ENCODE measurements at places on chromosomes 7 and 10.
A peak's percentile ranks its signal among the peaks of the same experiment; 100 is the strongest.

- no peak for DNase-seq
These were observed 52.2 kb downstream of the PDGFA start for GRCh38 chr7:467393-467828.

DNA sequence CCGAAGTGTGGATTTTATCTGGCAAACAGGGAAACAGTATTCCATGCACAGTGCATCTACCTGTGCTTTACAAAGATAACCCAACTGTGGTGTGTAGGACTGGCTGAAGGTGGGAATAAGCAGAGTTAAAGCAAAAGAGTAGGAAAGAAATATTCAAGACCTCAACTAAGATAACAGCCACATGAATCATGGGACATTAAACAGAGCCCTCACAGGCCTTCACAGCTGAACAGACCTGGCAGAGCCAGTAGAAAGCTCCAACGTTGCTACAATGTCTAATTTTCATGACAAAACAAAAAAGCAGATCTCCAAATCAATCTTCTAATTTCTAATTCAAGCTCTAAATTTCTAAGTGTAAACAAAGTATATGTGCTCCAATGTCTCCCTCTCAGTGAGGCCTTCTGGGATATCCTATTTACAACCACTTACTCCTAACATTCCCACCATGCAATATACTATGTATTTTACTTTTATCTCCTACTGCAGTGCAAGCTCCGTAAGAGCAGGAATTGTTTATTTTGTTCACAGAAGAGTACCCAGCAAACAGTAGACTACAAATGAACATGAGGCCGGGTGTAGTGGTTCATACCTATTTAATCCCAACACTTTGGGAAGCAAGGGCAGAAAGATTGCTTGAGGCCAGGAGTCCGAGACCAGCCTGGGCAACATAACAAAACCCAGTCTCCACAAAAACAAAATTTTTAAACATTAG is 63.5 kb downstream of the UBE2H start:
- DNase-seq = no peak

DNA sequence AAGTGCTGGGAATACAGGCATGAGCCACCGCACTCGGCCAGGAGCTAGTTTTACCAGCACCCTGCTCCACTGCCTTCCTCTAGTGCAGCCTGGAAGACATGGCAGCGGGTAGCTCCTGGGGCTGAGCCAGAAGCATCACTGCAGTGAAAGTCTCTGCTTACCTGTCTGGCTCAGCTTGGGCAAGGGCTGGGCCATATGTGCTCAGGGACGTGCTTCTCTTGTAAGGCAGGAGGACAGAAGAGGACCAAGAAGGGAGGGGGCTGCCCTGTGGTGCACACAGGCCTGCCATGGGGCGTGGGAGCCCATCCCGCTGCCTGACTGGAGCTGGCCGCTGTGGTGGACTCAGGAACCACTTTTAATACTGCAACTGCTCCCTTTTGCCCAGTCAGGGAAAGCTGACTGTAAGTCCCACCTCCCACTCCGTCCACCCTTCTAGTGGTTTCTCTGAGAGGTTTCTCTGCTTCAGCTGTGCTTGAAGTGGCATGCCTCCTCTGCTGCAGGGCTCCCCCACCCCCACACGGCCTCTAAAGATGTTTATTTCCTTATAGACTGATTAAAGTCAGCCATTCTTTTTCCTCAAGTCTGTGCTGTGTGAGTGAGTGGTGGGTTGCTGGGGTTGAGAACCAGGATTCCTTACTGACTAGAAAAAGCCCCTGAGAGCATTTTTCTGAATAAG is 25.3 kb upstream of the C10orf95 start:
- no peak for DNase-seq

- peak; percentile 27 for DNase-seq
These were observed 72.0 kb downstream of the DGKI start for GRCh38 chr7:137774793-137775201.

DNA sequence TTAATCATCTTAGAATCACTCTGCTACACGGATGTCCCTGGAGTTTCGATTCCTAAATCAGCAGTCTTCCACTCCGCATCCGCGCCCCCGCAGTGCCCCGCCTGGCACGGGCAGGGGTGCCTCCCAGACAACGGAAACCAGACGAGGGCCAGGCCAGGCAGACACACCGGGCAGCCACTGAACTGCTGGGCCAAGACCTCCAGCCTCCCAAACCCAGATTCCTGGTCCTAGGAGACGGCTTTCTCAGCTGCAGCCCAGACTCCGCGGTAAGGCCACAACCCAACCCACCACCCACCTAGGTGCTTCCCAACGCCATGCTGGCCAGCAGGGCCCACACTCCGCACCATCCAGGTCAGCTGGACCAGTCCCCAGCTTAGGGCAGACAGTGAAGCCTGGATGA is 33.2 kb downstream of the MAD1L1 start:
- DNase-seq = no peak

DNA sequence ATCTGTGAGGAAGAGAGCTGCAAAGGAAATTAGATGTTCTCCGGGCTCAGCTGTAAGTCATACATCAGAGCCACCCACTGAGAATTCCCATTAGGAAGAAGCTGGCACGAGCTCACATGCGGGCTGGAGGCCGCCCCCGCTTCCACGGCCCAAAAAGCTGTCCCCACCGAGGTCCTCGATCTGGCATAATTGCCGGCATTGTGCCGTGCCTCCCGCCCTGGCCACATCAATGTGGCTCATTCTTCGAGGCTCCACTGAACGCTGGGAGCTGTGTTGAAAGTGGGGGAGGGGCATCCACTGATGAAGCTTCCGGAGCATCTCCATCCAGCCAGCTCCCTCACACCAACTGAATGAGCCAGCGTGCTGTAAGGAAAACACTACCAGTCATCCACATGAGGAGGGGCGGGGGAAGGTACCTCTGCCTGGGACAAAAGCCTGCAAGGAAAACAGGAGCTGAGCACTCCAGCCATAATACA is 173.1 kb downstream of the PTPRN2 start:
- DNase-seq = peak; percentile 9

GRCh38 chr10:43380610-43381222 is 9.3 kb downstream of the FXYD4 start:
- peak; percentile 80 for DNase-seq

- no peak for DNase-seq
These were observed 134.3 kb upstream of the TNRC18 start for GRCh38 chr7:5557920-5558401.

DNA sequence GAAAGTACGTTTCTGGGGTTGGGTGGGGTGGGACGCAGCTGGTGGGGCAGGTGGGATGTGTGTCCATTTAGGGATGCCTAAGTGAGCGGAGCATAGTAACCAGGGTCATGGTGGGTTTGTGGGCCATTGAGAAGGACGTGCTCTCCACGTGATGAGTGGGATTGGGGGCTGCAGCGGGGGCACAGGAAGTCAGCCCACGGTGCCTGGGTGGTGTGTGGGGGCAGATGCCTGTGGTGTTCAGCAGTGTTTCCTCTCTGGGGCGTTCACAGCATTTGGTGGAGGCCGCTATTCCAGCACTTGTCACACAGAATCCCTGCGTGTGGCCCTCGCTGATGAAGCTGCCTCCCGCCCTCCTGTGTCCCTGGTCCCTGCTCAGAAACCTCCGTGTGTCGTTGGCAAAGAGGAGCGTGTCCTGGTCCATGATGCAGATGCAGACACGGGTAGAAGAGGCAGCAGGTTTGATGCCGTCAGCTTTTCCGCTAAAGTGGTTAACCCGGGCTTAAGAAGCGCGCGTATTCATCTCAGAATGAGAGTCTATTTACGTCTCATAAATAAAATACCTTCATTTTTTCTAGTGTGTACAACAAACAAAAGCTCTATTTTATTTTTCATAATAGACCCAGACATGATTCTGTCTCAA is 274.2 kb downstream of the ADARB2 start:
- DNase-seq = no peak

DNA sequence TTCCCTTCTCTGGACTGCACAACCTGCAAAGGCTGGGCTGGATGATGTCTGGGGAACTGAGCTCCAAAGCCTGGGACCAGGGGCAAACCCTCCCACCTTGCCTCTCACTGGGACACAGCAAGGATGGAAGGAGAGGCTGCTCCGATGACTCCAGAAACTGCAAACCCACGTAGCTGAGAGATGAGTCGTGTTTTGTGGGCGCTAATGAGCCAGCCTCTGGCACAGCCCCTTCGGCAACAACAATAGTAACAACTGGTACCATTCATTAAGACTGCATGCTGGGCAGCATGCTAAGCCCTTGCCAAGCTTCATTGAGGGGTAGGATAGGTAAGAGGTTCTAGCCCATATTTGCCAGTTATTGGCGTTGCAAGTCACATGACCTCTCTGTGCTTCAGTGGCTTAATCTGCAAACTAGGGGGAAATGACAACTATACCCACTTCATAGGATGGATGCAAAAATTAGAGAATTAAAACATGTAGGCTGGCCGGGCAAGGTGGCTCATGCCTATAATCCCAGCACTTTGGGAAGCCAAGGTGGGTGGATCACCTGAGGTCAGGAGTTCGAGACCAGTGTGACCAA is 145.9 kb downstream of the SH3PXD2A start:
- peak; percentile 57 for DNase-seq

DNA sequence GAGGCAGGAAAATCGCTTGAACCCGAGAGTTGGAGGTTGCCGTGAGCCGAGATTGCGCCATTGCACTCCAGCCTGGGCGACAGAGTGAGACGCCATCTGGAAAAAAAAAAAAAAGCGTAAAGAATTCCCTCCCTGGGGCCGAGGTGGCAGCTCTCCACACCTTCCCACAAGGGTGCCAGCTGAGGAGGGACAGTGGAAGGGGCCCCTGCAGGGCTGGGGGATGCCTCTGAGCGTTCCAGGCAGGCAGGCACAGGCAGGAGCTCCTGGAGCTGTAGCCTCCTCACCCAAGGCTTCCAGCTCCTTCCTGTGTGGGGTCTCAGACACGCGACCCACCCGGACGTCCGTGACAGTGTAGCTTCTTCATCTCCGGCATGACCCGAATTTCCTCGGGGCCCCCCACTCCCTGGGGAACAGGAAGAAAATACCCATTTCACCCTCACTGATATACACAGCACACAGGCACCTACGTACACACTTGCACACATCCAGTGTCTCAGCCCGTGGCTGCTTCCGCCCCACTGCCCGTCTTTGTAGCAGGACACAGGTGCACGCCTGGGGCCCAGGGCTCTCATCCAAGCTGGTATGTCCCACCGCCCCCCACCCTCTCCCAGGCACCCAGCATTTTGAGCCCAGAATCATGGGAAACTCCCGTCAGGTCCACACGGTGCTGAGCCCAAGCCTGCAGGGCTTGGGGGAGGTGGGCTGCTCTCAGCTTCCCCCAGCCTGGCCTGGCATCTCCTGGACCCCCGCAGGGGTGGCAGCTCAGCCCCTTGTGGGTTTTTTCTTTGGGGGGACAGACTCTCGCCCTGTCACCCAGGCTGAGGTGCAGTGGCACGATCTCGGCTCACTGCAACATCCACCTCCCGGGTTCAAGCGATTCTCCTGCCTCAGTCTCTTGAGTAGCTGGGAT is 25.7 kb downstream of the GRIFIN start:
- DNase-seq = no peak

DNA sequence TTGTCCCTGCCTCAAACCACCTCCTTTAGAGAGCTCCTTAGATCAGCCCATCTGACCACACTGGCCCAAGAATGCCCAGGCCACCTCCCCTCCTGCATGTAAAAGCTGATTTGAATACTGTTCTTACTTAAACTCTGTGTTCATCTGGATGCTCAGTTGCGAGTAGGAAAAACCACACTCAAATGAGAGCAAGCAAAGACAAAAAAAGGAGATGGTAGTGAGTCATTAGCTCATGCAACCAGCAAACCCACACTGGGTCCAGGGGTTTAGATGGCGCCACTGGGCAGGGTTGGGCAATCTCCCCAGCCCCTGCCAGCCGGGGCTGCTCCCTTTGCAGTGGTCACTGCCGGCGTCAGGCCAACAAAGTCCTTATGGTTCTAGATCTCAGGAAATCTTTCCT is 32.7 kb downstream of the TSPAN15 start:
- no peak for DNase-seq

DNA sequence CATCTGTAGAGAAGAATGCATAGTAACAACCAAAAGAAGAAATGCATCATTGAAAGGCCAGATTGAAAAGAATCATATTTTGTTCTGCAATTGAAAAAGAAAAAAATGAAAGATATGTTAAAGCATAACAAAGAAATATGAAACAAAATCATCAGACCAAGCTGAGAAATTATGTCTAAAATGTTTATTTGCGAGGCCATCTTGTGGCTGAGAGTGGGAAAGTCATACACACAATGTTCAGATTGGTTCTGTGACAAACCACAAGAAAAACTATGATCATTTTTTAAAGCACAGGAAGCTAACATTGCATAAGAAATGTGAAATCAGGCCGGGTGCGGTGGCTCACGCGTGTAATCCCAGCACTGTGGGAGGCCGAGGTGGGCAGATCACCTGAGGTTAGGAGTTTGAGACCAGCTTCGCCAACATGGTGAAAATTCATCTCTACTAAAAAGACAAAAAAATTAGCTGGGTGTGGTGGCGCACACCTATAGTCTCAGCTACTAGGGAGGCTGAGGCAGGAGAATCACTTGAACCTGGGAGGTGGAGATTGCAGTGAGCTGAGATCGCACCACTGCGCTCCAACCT is 36.6 kb downstream of the ABCB5 start:
- peak; percentile 18 for DNase-seq

- peak; percentile 56 for DNase-seq
These were observed 24.9 kb downstream of the RCC1L start for GRCh38 chr7:75048435-75049379.

DNA sequence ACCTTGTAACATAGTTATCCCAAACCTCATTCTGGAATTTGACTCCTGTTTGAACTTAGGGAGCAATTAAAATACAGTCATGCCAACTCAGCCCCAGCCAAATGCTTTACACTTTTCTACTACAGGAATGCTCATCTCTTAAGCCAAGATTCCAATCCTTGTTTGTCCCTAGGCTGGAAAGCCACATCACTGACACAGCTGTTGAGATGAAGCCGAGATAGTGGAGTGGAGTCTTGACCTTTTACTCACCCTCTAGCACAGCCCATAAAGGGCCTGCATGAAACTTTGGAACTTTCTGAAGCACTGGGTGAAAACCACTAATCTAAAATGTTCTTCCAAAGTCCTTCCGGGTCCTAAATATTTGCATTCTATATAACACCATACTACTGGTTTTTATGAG is 247.3 kb downstream of the ETV1 start:
- DNase-seq = peak; percentile 76

DNA sequence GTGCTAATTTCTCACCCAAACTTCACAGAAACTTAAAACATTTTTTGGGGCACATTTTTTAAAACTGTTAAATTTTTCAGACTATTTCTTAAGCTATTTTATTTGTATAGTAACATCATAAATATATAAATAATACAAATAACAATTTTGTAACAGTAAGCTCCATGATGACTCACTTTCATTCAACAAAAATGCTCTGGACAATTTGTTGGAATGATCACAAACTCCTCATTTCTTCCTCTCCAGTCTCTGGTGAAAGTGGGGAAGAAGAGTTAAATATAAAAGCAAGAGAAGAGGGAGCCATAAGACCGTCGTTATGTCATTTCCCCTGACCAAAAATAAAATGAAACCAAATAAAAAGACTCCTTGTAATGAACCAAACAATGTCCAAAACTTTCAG is 162.4 kb downstream of the AGMO start:
- DNase-seq = peak; percentile 21

DNA sequence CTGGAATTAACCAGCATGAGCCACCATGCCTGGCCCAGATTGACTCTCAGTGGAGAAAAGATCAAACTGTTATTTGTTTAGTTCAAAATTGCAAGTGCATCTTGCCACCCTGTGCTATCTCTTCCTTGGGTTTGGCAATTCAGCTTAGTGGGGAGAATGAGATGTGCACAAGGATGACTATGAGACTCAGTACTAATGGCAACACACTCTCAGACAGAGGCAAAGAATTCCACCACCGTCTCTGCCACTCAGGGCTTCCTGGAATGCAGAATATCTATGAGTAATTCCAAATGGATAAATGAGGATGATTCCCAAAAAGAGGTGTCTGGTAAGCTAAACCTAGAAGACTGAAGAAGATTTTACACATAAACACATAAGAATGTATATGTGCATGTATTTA is 525.8 kb downstream of the NRG3 start:
- peak; percentile 8 for DNase-seq

GRCh38 chr10:33657154-33657908 is 322.9 kb upstream of the NRP1 start:
- peak; percentile 75 for DNase-seq

Measured in fibroblast of upper back skin (primary cell).